Muscle of back (tissue), 13 donors: ENCODE measurements at places on chromosomes 5 and 9.
A peak's percentile ranks its signal among the peaks of the same experiment; 100 is the strongest.

DNA sequence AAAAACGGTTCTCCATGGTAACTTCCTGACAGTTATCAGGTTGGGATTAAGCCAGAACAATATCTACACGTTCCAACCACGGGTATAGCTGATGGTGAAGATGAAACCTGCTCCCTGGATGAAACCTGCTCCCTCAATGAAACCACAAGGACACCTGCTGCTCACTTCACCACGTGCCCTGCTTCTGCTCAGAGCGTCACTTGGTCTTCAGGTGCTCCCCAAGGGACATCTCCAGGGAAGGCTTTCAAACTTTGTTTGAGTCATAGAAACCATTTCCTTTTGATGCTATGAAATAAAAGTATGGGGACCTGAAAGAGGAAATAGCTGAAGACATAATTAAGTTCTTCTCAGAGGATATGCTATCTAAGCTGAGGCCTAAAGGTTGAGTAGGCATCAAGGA, 242.4 kb downstream of the MED10 start:
- DNase-seq = no peak

- no peak for DNase-seq
Measured at GRCh38 chr5:53362521-53362941, 117.9 kb upstream of the FST start.

- DNase-seq = peak; percentile 53
Measured at GRCh38 chr5:31741496-31741895, 102.6 kb downstream of the PDZD2 start.

GRCh38 chr5:125865166-125865815, 557.9 kb upstream of the GRAMD2B start:
- DNase-seq = no peak

GRCh38 chr5:143554187-143554717, 150.8 kb upstream of the NR3C1 start:
- DNase-seq = no peak

DNA sequence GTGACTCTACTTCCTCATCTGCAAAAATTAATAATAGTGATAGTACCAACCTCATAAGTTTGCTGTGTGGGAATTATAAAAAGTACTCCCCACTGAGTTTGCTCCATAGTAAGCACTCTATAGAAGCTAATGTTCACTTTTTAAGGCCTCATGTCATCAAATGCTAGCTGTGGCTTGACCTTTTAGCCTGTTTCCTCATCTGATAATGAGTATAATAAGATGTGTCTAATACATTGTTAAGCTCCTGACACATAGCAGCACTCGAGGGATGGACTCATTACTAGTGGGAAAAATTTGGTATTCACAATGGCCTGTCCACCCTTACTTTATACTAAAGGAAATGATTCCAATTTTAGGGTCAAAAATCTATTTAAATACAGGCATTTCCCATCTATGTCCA, 26.1 kb upstream of the CAST start:
- no peak for DNase-seq

DNA sequence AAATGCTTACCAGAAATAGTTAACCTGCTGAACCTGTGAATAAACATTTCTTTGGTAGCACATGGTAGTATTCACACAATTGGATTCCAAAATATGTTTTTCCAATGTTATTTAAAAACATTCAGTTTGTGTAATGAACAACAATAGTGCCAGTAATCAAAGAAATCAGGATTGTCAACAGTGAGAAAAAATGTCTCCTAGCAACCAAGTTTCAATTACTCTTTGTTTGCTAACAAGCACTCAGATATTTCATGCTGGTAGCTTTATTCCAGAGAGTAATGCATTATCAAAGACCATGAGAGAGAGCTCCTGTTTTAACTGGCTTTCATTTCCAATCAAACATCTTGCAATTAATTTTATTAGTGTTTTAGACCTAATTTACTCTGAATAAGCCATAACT, 768.1 kb upstream of the GRAMD2B start:
- no peak for DNase-seq

DNA sequence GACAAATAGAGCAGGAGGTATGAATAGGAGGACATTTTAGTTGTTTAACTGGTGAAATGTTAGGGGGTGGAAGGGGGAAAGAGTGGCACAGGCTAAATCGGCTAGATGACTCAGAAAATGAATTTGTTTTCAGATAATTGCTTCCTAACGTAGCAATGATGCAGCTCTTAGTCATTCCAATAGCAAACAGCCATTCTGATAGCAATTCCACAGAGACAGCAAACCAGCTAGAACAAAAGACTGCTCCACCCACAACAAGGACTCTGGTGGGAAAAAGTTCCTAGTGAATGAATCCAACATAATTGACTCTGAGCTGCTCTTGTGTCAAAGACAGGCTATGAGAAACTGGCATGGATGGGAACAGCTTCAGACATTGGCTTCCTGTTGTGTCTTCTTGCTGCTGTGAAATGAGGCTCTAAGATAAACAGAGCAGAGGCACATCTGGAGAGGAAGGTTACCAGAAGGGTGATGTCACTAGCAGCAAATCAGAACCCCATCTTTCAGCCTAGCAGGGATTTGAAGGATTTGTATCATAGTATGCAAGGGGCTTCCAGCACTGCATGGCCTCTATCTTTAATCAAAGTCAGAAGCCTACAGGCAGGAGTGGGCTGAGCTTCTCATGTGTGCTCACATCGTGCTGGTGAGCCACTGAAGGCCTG, 28.1 kb upstream of the F2RL1 start:
- peak; percentile 93 for DNase-seq

GRCh38 chr5:167982-168660, 23.2 kb upstream of the LRRC14B start:
- DNase-seq = peak; percentile 36

- DNase-seq = peak; percentile 9
Measured at GRCh38 chr5:140041492-140042392, 1.4 kb downstream of the NRG2 start.

GRCh38 chr5:176899946-176900779, 1.0 kb upstream of the HK3 start:
- DNase-seq = peak; percentile 71

GRCh38 chr5:73122875-73123810, 2.8 kb downstream of the TMEM171 start:
- DNase-seq = no peak

GRCh38 chr9:123724211-123724796, 205.6 kb downstream of the DENND1A start:
- no peak for DNase-seq

GRCh38 chr5:180100621-180101450, 29.3 kb upstream of the RNF130 start:
- DNase-seq = no peak

- no peak for DNase-seq
Measured at GRCh38 chr9:23754551-23754950, 71.5 kb downstream of the ELAVL2 start.

DNA sequence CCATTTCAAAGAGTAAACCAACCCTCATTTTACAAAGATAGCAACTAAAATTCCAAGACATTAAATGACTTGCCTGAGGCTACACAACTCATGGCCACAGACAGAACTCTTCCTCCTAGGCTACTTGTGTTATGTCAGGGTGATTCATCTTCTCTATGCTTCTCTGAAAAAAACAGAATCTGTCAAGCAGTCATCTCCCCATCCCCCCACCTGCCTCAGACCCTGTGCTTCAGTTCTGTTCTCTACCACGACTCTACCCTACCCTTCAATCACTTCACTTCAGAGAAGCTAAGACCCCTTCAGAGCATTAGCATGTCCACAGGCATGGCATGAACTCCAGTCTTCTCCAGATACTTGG, 277.7 kb upstream of the PTGER4 start:
- no peak for DNase-seq

DNA sequence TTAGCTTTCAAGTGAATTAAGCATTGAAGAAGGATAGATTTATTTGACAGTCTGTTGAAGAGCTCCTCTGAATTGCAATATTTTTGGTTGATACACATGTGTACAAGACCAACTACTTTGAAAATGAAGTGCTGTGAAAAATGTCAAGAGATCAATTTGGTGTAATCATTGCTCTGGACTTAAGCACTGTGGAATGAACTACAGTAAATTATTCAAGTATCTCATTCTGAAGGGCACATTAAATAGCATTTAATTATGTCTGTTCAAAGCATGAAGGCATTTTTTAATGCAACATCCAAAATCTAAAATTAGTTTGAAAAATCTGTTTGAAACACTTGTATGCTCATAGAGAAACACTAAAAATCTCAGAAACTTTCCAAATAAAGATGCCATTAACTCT, 107.5 kb downstream of the CDH18 start:
- DNase-seq = no peak

GRCh38 chr9:98902925-98903324, 40.8 kb upstream of the COL15A1 start:
- no peak for DNase-seq

- no peak for DNase-seq
Measured at GRCh38 chr5:104734046-104734445, 1171.5 kb upstream of the NUDT12 start.

- peak; percentile 83 for DNase-seq
Measured at GRCh38 chr9:14153310-14153720, 160.6 kb downstream of the NFIB start.

- no peak for DNase-seq
Measured at GRCh38 chr5:131245312-131245711, 18.5 kb upstream of the CDC42SE2 start.
